GM23338 (cell line): ENCODE measurements at places on chromosomes 6 and 20.

- H3K36me3 ChIP-seq, result no peaks in the 10 kb centered on the region
- no peaks in the 10 kb centered on the region for H3K27me3 ChIP-seq
- H3K4me3 ChIP-seq, result no peak overlapping the region
- no peak overlapping the region for H3K27ac ChIP-seq
Measured at GRCh38 chr6:26472549-26473290, 15.0 kb downstream of the BTN2A1 start.

DNA sequence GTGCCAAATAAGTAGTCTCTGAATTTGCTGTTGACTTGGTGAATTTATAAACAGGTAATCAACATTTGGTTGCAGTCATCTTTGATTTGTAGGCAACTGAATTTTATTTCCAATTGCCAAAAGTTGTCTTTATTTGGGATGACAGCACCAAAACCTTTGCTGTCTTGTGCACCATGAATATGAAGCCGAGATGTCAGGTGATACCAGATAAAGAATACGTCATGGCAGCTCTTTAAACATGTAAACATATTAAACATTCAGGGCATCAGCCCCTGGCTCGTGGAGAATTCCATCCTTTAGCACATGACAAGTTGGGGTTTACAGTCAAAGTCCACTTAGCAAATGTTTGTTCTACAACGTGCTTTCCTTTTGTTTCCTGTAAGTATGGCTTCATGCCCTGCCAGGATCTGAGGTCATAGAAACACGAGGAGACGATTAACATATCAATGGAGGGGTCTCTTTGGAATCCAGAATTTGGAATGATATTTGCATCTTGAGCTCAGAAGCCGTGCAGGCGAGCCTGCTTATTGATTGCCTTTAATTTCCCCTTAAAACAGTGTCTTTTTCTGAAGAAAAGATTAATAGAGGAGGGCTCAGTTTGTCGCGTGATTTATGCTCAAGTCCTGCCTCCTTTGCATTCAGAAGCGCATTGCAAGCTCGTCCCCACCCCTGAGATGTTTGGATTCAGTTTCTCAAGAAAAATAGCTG lies 170.2 kb upstream of the ZNF217 start:
- peak; percentile 89 for DNase-seq
- H3K4me3 ChIP-seq, result peak overlapping the region; percentile 6; the same call in 1 of the 2 replicates
- H3K36me3 ChIP-seq, result no peaks in the 10 kb centered on the region
- H3K4me1 ChIP-seq, result peaks cover 25% of the 10 kb centered on the region
- H3K27me3 ChIP-seq, result no peaks in the 10 kb centered on the region
- peak overlapping the region; percentile 81 for H3K27ac ChIP-seq

GRCh38 chr20:2398449-2398848 lies 17.7 kb downstream of the TGM6 start:
- no peak for DNase-seq
- no peak overlapping the region for H3K4me3 ChIP-seq
- no peak overlapping the region for H3K27ac ChIP-seq
- no peaks in the 10 kb centered on the region for H3K4me1 ChIP-seq
- H3K27me3 ChIP-seq, result no peaks in the 10 kb centered on the region

DNA sequence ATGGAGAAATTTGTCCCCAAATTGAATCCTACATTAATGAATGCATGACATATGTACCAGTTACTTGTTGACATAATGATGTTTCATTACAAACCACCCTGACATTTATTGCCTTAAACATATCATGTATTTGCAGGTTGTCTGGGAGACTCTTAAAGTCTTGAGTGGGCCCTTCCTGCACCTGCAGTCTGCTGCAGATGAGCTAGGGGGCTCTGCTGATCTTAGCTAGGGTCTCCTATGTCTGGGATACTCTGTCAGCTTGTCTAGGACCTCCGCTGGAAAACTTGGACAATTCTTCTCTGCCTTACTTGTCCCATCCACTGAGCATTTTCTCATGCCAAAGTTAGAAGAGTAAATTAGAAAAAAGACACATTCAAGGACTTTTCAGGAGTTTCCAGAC lies 581.6 kb downstream of the HAO1 start:
- H3K27me3 ChIP-seq, result no peaks in the 10 kb centered on the region
- peak; percentile 42 for DNase-seq
- H3K4me1 ChIP-seq, result no peaks in the 10 kb centered on the region
- no peaks in the 10 kb centered on the region for H3K36me3 ChIP-seq
- no peak overlapping the region for H3K4me3 ChIP-seq

DNA sequence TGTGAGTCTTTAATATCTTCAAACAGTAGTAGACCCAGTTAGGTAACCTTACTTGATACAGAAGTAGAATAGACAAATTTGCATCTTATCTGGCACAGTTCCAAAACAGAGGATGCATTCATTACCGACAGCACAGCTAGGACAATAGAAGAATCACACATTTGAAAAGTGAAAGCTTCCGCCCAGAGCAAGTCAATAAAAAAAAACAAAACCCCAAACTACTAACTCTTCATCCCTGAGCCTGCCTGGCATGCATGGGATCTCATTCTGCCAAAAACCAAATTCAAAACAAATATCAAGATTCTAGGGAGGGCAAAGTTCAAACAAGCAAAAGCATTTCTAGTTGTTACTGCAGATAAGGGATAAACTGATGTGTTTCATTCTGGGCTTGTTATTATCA lies 235.4 kb downstream of the BTBD9 start:
- H3K36me3 ChIP-seq, result no peaks in the 10 kb centered on the region
- H3K27me3 ChIP-seq, result no peaks in the 10 kb centered on the region
- peaks cover 7% of the 10 kb centered on the region; the same call in 1 of the 2 replicates for H3K4me1 ChIP-seq

- H3K27me3 ChIP-seq, result no peaks in the 10 kb centered on the region
- peaks cover 5% of the 10 kb centered on the region; the same call in 1 of the 2 replicates for H3K4me1 ChIP-seq
- DNase-seq, result no peak
- H3K4me3 ChIP-seq, result no peak overlapping the region
- H3K27ac ChIP-seq, result no peak overlapping the region
Measured at GRCh38 chr6:79184641-79185040, 49.8 kb downstream of the HMGN3 start.

GRCh38 chr20:45909817-45910669 lies 1.9 kb downstream of the PLTP start:
- peaks cover 7% of the 10 kb centered on the region; the same call in 1 of the 2 replicates for H3K4me1 ChIP-seq
- no peak for DNase-seq
- H3K27ac ChIP-seq, result no peak overlapping the region
- H3K4me3 ChIP-seq, result no peak overlapping the region

DNA sequence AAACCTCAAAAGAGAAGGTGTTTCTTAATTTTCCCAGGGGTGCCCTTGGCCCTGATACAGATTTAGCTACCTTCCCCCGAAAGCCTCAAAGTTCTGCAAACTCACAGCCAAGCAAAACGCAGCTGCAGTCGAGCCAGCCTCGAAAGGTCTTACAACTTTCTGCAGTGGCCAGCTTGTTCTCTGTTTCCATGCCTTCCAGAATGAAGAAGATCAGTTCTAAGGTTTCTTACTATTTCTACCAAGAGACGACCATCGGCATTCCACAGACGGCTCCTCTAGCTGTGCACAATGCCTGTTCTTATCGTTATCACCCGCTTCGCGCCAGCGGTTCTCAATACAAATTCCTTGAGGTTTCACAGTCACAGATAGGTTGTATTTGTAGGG lies 28.5 kb upstream of the CCR6 start:
- no peak for DNase-seq
- H3K36me3 ChIP-seq, result no peaks in the 10 kb centered on the region
- H3K27me3 ChIP-seq, result no peaks in the 10 kb centered on the region
- no peak overlapping the region for H3K4me3 ChIP-seq

DNA sequence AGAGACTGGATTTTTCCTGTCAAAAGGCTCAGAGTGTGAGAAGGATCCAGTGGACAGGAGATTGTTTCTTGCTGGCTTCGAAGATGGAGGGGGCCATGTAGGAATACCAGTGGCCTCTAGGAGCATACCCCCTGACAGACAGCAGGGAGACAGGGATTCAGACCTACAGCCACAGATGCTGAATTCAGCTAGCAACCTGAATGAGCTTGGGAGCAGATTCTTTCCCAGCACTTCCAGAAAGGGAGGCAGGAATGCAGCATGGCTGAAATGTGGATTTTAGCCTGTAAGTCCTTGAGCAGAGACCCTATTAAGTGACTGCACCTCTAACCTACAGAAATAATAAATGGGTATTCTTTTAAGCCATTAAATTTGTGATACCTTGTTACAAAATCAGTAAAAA lies 44.6 kb downstream of the STXBP5 start:
- H3K27me3 ChIP-seq, result no peaks in the 10 kb centered on the region
- peaks cover 14% of the 10 kb centered on the region; the same call in 1 of the 2 replicates for H3K4me1 ChIP-seq
- no peaks in the 10 kb centered on the region for H3K36me3 ChIP-seq

GRCh38 chr6:53171605-53172467 lies 23.2 kb upstream of the GCM1 start:
- no peaks in the 10 kb centered on the region for H3K27me3 ChIP-seq
- peak; percentile 80 for DNase-seq
- peaks cover 4% of the 10 kb centered on the region; the same call in 1 of the 2 replicates for H3K4me1 ChIP-seq
- H3K27ac ChIP-seq, result no peak overlapping the region
- no peaks in the 10 kb centered on the region for H3K36me3 ChIP-seq

- no peaks in the 10 kb centered on the region for H3K27me3 ChIP-seq
- no peak overlapping the region for H3K4me3 ChIP-seq
- H3K4me1 ChIP-seq, result peaks cover 28% of the 10 kb centered on the region
- H3K27ac ChIP-seq, result no peak overlapping the region
- no peaks in the 10 kb centered on the region for H3K36me3 ChIP-seq
Measured at GRCh38 chr6:37097335-37097734, 72.6 kb upstream of the PIM1 start.

DNA sequence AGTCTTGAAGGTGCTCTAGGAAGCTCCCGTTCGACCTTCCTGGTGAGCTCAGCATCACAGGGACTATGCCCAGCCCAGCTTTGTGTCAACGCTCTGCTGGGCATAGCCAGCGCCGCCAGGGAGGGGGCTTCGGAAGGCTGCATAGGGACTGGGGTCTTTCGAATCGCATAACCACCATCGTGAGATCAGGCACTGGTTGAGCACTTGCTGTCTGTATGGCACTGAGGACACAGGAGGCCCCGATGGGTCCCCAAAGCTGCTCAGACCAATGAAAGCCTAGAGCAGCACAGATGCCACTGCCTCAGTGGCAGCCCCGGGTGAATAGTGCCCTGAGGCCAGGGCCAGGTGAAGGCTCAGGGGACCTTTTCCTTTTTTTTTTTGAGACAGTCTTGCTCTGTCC lies 96.7 kb downstream of the TAF4 start:
- no peaks in the 10 kb centered on the region for H3K27me3 ChIP-seq
- no peak overlapping the region for H3K27ac ChIP-seq
- H3K4me3 ChIP-seq, result no peak overlapping the region
- H3K36me3 ChIP-seq, result no peaks in the 10 kb centered on the region
- DNase-seq, result no peak
- no peaks in the 10 kb centered on the region; the same call in 1 of the 2 replicates for H3K4me1 ChIP-seq

DNA sequence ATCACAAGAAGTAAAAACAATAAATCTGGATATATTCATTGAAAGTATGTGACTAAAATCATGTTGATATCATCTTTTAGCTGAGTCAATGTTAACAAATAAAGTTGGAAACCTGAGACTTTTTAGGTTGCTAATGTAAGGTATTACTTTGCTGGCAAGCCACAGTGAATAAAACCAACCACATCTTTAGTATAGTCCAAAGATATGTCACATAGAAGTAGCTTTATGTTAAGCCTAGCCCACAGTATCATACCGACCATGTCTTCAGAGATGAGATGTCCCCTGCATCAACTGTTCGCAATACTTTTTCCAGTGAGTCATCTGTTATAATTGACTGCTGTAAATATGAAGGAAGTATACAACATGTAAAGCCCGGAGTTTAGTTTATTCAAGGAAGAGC lies 107.6 kb upstream of the MCHR2 start:
- no peak for DNase-seq
- H3K36me3 ChIP-seq, result no peaks in the 10 kb centered on the region

DNA sequence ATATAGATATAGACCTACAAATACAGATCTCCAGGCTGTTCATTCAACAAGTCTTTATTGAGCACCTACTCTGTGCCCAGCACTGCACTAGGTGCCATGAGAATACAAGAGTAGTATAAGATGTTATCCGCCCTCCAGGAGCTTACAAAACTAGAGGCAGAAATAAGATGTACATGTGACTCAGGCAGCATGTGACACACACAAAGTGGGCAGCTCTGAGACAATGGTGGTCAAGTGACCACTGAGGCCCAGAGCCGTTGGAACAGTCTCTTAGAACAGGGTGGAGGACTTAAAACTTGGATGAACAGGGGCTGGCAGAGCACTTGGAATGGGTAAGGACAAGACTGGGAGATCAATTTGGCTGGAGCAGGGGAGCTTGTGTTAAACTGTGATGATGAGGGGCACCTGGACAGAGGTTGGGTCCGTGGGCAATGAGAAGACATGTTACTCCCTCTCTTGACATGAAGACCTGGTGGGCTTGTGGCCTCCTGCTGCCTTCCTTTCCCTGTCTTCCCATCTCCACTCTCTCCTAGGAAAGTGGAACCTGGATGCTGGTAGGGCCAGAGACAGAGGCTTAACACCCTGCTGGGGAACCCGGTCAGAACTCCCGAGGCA lies 21.2 kb downstream of the TRIM15 start:
- peaks cover 8% of the 10 kb centered on the region; the same call in 1 of the 2 replicates for H3K36me3 ChIP-seq
- H3K4me1 ChIP-seq, result no peaks in the 10 kb centered on the region
- no peak overlapping the region for H3K27ac ChIP-seq
- no peak overlapping the region for H3K4me3 ChIP-seq
- H3K27me3 ChIP-seq, result no peaks in the 10 kb centered on the region
- DNase-seq, result no peak

GRCh38 chr6:56408976-56409375 lies 161.6 kb upstream of the COL21A1 start:
- H3K27me3 ChIP-seq, result no peaks in the 10 kb centered on the region
- no peak for DNase-seq
- no peak overlapping the region for H3K27ac ChIP-seq
- H3K4me1 ChIP-seq, result no peaks in the 10 kb centered on the region
- H3K4me3 ChIP-seq, result no peak overlapping the region

GRCh38 chr6:97501853-97502252 lies 218.8 kb upstream of the MMS22L start:
- no peak overlapping the region for H3K4me3 ChIP-seq
- no peaks in the 10 kb centered on the region for H3K4me1 ChIP-seq
- DNase-seq, result no peak

DNA sequence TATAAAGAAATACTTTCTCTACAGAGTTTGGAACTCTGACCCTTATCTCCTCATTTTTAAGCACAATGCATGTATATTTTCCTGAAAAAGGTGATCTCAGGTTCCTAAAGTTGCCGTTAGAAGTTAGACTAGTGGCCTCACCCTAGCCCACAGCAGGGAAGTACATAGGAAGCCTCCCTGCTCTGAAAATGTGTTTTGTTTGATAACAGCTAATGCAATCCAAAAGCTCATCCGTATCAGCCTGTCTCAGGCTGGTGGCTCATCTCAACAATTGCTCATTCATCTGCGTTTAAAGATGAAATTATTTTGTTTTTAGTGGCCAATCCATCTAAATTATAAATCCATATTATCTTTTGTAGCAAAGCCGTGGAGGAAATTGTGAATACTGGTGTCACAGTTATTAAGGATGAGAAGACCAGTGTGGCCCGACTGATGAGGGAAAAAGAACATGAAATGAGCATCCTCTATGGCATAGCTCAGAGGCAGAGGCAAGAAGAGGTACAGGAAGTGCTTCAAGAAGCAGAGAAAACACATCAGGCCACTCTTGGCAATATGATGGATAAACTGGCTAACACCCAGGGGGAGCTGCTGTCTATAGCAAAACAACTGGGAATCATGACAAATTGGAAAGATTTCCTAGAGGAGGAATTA lies 20.1 kb downstream of the C6orf163 start:
- no peaks in the 10 kb centered on the region; the same call in 1 of the 2 replicates for H3K36me3 ChIP-seq
- H3K27me3 ChIP-seq, result no peaks in the 10 kb centered on the region
- no peak overlapping the region for H3K4me3 ChIP-seq
- DNase-seq, result no peak
- H3K27ac ChIP-seq, result no peak overlapping the region
